ENCODE measurements at places on chromosomes 1 and 21.

- no peak for DNase-seq
These were observed 86.2 kb downstream of the AKT3 start for GRCh38 chr1:243763806-243764205.

- DNase-seq: no peak
These were observed 2.2 kb downstream of the NUAK2 start for GRCh38 chr1:205319081-205320018.

GRCh38 chr1:6141592-6141991, 38.5 kb downstream of the CHD5 start:
- no peak for DNase-seq

DNA sequence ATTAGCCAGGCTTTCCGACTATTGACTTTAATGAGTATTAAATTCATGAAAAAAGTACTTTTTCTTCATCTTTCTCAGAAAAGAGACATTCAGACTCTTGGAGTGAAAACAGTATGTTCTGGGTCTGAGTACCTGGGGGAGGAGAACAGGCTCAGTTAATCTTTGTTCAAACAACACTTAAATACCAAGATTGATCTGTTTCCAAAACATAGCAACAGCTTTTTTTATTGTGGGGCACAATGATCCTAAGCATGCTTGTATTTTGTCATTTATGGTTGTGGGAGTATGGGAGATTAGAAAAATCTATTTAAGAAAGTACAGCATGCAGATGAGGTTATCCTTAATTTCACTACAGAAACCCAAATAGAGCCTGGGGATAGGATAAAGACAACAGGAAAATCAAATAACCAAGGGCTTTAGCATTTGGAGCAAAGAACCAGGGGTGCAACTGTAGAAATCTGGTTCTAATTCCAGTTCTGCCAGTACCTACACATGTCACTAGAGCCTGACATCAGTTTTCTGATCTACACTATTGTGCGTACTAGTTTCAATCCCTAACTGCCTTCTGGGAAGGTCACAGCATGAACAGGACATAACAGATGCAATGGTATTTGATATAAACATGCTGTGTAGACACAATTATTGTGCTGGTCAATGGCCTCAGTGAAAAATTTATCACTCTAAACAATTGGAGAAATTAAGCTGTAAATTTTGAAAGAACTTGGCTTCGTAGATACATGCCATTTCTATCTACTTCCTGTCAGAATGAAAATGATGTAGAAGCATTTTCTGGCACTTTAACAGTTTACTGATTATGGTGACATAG, 91.2 kb downstream of the KCNK1 start:
- DNase-seq: no peak

- no peak for DNase-seq
These were observed 25.6 kb downstream of the ZBTB17 start for GRCh38 chr1:15950302-15950701.

- no peak for DNase-seq
These were observed 201.4 kb upstream of the BRINP3 start for GRCh38 chr1:190679044-190679443.

- no peak for DNase-seq
These were observed 188.9 kb upstream of the MAP1LC3C start for GRCh38 chr1:242187816-242188215.

GRCh38 chr1:85460555-85461088, 4.3 kb downstream of the DDAH1 start:
- no peak for DNase-seq

DNA sequence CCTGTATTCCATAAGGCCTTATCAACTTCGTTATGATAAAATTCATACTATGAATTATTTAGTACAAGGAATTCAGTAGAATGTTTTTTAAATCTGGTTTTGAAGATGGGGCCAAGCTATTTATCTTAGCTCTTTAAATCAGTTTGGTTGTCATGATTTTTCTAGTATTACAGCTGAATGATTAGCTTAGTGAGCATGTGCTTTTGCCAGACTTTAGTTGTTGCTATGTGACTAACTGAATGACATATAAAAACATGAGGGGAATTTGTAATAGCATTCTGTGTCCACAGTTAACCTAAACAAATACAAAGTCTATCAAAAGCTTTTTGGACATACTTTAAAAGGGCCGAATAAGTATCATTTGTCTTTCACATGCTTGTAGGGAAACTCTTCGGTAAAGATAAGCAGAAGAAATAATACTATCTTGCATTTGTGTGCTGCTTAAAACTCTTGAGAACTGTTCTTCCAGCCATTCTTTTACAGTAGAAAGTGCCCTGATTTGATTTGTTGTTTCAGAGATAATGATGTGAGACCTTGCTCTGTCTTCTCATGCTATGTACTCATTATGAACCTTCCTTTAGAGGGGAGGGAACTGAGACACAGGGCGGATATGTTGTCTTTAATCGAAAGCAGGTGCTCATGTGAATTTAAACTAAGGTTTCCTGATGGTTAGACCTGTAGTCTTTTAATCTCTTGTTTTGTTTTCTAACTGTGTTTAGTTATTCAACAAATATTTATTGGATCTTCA, 18.8 kb downstream of the NEK7 start:
- DNase-seq: no peak

DNA sequence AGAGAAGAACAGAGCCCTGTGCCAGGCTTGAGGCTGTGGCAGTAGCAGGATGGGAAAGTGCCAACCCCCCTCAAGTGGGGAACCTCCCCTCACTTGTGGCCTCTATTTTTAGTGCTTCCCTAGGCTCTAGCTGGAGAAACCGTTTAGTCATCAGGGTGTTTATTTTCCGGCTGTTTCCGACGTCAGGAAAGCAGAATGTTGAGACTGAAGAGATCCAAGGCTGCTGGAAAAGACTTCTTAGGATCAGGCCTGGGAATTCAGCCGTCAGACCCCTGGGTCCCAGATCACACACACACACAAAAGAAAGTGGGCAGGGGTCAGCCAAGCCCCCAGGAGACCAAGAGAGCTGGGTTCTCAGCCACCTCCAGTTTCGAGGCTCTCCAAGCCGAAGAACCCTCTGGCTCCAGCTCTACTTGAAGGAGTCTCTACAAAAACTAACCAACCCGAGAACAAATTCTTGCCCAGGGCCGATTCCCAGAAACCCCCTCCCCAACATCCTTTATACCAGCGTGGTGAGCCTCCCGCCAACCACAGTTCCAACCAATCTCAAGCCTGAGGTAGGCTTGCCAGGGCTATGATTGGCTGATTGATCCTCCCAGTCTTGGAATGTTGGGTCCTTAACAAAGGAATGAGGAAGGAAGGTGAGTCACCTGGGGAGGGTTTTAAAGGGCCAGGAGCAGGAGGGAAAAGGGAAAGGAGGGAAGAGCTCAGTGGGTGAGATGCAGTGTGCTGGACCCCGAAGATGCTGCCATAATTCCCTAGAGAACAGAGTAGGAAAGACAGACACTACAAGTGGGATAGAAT, 2.5 kb upstream of the MEF2D start:
- no peak for DNase-seq

DNA sequence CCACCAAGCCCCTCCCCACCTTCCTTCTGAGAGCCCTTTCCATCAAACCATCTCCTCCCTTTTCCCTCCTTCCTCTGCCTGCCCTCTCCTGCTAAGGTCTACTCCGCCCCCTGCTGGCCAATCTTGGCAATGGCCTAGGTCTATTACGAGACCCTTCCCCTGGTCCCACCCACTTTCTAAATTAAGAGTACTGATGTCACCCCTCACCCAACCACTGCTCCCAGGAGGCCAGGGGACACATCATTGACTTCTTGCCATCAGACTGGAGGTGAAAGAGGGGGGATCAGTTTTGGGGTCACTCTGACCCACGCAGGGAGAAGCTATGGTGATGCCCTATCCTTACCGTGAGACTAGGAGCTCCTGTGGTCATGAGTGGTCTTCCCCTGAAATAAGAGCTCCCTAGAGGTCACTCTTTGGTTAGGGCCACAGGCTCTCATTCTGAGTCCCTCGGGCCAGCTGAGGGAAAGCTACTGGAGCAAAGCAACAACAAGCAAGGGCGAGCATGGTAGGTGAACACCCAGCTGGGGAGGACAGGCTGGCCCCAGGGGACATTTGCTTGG, 34.6 kb upstream of the S100A7 start:
- DNase-seq: peak; percentile 77

GRCh38 chr1:154792899-154793298, 77.2 kb downstream of the KCNN3 start:
- no peak for DNase-seq

GRCh38 chr1:169594391-169594790, 8.1 kb upstream of the F5 start:
- no peak for DNase-seq

DNA sequence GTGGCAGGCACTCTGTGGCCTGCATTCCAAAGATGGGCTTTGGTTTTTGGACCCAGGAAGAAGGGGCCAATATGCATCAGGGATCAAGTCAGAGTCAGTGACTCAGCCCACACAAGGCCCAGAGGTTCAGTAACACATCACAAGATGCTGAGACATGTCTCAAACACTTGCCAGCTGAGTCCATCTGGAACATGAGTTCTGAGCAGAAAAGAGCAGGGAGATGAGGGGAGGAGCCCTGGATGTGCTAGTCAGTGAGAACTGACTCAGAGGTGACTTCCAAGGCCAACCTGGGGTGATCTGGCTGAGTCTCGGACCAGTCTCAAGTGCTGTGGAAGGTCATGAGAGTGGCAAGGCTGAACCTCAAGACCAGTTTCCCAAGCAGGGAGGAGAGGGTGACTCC, 150.1 kb downstream of the CDC7 start:
- no peak for DNase-seq

- DNase-seq: no peak
These were observed 5.4 kb downstream of the GBP7 start for GRCh38 chr1:89170170-89171066.

DNA sequence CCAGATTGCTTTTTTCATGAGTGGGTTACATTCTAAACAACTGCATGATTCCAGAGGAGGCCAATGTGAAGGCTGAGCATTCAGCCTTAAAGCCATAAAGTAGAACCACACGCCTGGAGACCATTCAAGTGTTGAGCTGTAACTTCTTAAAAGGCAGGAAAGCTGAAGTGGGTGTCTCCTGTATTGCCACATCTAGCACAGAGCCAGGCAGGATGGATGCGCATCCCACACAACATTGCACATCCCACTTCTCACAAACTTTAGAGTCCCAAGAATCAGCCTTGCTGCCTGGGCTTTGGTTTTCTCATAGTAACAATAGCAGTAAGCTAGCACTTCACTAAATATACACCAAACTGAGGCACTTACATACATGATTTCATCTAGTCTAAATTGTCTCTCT, 151.7 kb downstream of the DAB1 start:
- no peak for DNase-seq

GRCh38 chr21:44797775-44798174, 3.8 kb downstream of the UBE2G2 start:
- DNase-seq: no peak

DNA sequence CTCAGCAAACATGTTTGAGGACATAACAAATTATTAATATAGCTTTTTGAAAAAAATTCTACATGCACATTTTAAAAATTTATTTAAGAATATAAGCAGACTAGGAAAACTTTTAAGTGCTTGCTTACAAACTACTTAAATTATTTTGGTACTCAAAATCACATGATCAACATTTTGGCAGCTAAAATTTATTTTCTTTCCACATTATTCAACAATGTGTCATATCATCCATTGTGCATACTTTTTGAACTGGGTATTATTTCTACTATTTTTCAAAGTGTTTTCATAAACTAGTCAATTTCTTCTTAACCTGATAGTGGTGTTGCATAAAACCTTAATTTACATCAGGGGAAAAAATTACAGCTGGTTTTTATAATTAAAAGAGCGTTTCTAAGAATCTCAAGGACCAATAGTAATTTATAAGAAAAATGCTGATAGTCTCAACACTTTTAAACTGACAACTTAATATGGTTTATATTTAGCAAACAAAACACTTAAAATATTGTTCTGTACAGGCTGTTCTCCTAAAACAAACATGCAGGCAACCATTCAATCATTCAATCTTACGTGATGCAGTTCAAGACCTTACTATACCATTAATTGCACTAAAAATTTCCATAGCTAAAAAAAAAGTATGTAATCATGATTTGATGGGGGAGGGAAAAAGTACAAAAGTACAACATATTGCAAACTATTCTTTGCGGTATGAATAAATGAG, 105.0 kb downstream of the GPATCH2 start:
- DNase-seq: no peak

DNA sequence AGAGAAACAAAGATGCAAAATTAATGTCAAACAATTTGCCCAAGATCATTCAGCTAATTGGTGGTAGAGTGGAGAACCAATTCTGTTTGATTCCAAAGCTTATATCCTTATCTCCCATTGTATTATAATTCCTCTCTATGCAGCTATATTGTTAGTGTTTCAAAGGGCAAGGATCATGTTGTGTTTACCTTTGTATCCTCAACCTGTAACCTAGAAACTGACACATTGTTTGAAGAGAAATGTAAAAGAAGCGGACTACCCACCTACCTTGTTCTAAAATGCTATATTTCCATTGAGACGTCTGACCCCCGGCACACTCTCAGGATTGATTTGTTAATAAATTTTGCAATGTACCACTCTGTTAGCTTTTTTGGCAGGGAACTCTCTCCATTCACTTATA, 9.3 kb downstream of the RAVER2 start:
- DNase-seq: no peak

- no peak for DNase-seq
These were observed 43.3 kb upstream of the LPAR3 start for GRCh38 chr1:84936116-84936810.

DNA sequence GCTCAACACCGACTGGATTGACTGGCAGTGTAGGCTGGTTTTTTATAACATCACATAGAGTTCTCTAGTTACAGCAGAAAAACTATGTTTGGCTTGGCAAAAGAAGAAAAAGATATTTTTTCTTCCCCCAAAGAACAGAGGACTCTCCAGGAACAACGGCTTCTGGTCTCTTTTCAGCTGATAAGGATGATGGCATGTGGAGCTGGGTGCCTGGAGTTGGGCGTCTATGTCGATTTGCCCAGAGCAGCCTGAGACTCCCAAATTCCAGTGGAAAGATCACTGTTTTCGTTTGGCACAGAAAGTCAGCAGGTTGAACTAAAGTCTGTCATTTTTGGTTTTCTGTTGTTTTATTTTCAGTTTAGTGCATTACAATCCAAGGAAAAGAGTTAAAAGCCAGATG, 91.1 kb downstream of the SMYD2 start:
- no peak for DNase-seq

DNA sequence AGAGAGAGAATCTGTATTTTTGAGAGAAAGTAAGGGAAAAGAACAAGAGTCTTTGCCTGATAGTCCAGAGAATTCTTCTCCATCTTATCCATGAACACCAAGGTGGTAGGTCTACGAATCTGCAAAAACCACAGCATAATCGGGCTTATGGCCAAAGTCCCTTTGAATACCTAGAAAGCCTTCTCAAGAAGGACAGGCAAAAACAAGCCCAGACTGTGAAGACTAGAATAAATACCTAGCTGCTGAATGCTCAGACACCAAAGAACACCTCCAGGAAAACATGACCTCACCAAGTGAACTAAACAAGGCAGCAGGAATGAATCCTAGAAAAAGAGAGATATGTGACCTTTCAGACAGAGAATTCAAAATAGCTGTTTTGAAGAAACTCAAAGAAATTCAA, 79.2 kb downstream of the HFM1 start:
- no peak for DNase-seq

All from stimulated activated CD4-positive, alpha-beta T cell treated with anti-CD3 and anti-CD28 coated beads, Interleukin-1b, Interleukin-23, amount 100 ng/mL, for 1 hour (primary cell).